ENCODE measurements at places on chromosomes 5 and 9. TPM values are rescaled to one million over a fixed set of nuclear protein-coding genes. Genes with fewer than 3 reads are reported as not detected.

The RLN2 gene
- total RNA-seq = 5.5 TPM

GRCh38 chr5:87114631-87115030 lies 153.1 kb upstream of the RASA1 start:
- peaks cover 37% of the 10 kb centered on the region for H3K4me1 ChIP-seq
- no peaks in the 10 kb centered on the region for H3K36me3 ChIP-seq
- no peak overlapping the region for H3K27ac ChIP-seq
- no peak overlapping the region for H3K4me3 ChIP-seq
- H3K27me3 ChIP-seq = no peaks in the 10 kb centered on the region

DNA sequence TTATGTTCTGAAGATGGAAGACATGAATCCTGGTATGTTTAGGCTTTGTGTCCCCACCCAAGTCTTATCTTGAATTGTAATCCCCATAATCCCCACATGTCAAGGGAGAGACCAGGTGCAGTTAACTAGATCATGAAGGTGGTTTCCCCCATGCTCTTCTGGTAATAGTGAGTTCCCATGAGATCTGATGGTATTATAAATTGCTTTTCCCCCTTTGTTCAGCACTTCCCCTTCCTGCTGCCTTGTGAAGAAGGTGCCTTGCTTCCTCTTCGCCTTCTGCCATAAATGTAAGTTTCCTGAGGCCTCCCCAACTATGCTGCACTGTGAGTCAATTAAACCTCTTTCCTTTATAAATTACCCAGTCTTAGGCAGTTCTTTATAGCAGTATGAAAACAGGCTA lies 229.0 kb downstream of the ARL15 start:
- no peaks in the 10 kb centered on the region for H3K4me1 ChIP-seq
- H3K4me3 ChIP-seq = no peak overlapping the region
- no peak overlapping the region for H3K27ac ChIP-seq
- H3K36me3 ChIP-seq = peaks cover 12% of the 10 kb centered on the region
- DNase-seq = no peak
- no peaks in the 10 kb centered on the region for H3K27me3 ChIP-seq

GRCh38 chr5:178224403-178224802 lies 8.2 kb downstream of the PHYKPL start:
- H3K4me1 ChIP-seq = peaks cover 38% of the 10 kb centered on the region
- no peak overlapping the region for H3K4me3 ChIP-seq
- H3K27ac ChIP-seq = no peak overlapping the region
- no peak for DNase-seq
- peaks cover 71% of the 10 kb centered on the region for H3K36me3 ChIP-seq
- no peaks in the 10 kb centered on the region for H3K27me3 ChIP-seq

DNA sequence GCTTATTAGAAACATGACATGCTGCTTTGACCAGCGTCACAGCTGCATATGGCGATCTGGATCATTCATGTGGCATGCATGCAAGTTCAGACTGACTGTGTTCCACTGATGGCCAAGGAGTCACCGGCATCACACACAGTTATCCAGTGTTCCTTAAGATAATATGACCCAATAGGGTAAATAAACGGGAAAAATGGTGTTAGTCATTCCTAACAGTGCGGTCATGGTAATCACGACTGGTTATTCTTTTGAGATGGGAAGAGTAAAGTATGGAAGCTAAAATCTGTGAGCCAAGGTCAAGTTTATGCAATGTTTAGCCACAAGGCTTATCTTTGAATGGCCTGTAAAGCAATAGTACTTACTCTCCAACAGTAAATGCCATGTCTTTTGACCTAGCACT lies 29.3 kb upstream of the LVRN start:
- no peaks in the 10 kb centered on the region for H3K27me3 ChIP-seq
- no peak overlapping the region for H3K4me3 ChIP-seq
- DNase-seq = no peak
- no peaks in the 10 kb centered on the region for H3K36me3 ChIP-seq
- no peaks in the 10 kb centered on the region for H3K4me1 ChIP-seq

- no peaks in the 10 kb centered on the region for H3K27me3 ChIP-seq
- no peaks in the 10 kb centered on the region for H3K4me1 ChIP-seq
- H3K36me3 ChIP-seq = no peaks in the 10 kb centered on the region
- DNase-seq = no peak
- no peak overlapping the region for H3K4me3 ChIP-seq
These were observed 315.7 kb downstream of the MCTP1 start for GRCh38 chr5:94969174-94969573.

DNA sequence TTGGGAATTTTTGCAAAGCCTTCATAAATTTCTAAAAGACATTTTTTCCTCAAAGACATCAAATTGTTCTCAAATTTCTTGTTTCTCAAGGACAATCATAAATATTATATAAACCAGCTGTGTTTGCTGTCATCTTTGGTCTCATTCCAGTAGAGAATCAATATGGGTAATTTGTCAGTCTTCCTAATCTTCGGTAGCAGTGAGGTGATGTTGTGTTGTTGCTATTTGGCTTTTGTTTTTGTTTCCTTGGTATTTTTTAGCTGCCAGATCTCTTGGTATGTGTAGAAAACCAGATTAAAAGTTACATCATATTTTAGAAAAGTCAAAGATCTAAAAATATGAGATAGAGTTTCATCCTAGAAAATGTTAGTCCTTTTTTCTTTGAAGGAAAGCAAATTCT lies 87.5 kb downstream of the CAMK4 start:
- H3K4me1 ChIP-seq = peaks cover 73% of the 10 kb centered on the region
- H3K27ac ChIP-seq = peak overlapping the region; percentile 81
- peaks cover 22% of the 10 kb centered on the region for H3K36me3 ChIP-seq
- H3K4me3 ChIP-seq = no peak overlapping the region
- DNase-seq = no peak
- H3K27me3 ChIP-seq = no peaks in the 10 kb centered on the region
